ENCODE measurements at places on chromosomes 3 and 15.
A peak's percentile ranks its signal among the peaks of the same experiment; 100 is the strongest.

DNA sequence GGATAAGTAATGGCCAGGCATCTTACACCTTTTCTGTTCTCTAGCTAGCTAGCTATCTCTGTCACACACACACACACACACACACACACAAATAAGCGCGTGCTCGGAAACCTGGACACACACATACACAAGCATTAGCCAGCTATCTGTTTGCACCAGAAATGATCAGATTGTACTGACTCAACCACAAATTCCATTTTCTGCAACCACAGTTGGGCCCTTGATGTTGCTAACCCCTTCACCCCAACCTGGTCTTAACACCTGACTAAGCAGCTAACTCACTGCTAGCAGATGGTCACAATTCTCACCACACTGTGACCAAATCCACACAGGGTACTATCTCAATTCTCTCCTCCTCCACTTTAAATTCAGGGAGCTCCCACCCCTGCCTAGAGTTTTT, 183.0 kb upstream of the THBS1 start:
- no peak for DNase-seq

DNA sequence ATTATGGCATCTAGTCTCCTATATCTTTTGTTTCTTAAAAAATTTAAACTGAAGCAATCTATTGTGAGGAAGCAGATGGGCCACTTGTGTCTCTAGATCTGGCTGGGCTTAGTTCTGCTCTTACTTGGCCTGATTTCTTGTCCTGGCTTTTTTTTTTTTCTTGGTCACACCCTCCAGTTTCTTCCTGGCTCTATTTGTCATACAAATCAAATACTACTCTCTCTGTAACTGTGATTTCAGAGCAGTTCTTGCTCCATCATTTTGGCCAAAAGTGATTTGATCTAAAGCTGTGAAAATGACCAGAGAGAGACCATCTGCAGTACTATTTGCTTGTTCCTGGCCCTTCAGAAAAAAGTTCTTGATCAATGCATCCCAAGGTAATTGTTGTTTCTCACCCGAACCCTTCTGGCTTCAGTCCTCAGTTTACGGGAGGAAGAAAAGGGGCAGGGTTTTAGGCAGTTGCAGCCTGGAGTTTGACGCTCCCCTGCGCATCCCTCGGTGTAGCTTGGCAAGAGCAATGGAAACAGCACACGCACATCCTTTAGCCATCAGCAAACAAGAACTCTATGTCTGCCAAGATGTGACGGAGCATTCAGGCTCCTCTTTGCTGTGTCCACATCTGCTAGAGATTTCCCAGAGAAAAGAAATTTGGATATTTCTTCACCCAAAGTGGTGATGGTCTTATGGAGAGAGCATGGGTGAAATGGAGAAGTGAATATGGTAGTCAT, 31.6 kb downstream of the CHST2 start:
- DNase-seq, result no peak

- DNase-seq, result no peak
Observed at GRCh38 chr3:41267975-41268640, 68.8 kb downstream of the CTNNB1 start.

DNA sequence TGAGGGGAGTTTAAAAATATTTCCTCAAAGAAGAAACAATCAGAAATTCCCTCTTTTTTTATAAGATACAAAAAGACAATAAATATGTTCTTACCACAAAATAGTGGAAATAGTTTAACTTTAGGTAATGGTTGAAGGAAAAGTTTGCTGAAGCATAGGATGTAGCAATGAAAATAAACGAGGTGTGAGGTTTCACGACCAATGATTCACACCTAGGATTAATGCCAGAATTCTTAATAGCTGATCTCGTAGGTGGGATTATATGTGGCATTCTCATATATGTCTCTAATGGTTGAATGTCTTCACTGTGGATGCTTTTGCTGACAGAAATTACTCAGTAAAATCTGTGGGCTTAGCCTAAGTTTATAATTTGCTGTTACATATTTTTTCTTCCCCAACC, 467.7 kb downstream of the FGF12 start:
- no peak for DNase-seq

DNA sequence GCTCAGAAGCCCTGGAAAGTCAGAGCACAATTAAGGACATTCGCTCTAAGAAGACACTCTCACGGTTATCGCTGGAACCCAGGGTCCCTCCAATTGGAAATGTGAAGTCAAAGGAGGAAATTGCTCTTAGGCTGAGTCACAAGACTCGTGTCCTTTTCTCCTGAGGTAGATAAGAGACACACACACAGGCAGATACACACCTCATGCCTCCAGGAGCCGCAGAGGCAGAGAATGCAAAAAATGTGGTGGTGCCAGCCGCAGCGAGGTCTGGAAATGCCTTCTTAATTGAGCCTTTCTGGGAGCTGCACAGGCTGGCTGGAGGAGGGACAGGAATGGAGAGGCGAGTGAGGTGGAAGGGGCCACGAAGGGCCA, 189.3 kb downstream of the OPA1 start:
- no peak for DNase-seq

DNA sequence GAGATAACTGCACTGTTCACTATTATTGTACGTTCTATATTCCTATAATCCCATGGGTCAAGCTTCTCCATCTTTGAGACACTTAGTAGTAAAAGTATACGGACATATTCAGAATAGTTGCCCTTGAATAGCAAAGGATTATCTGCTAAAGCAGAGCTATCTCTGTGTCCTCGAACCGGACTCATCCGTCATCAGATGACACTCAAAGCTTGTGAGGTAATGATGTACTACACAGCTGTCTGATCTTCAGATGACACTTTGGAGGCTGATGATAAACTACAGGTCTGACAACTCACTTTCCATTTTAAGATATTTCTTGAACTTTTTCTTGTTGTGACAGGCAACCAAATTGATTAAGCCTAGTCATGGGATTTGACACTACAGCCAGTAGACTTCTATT, 240.2 kb downstream of the SCAPER start:
- DNase-seq, result no peak

DNA sequence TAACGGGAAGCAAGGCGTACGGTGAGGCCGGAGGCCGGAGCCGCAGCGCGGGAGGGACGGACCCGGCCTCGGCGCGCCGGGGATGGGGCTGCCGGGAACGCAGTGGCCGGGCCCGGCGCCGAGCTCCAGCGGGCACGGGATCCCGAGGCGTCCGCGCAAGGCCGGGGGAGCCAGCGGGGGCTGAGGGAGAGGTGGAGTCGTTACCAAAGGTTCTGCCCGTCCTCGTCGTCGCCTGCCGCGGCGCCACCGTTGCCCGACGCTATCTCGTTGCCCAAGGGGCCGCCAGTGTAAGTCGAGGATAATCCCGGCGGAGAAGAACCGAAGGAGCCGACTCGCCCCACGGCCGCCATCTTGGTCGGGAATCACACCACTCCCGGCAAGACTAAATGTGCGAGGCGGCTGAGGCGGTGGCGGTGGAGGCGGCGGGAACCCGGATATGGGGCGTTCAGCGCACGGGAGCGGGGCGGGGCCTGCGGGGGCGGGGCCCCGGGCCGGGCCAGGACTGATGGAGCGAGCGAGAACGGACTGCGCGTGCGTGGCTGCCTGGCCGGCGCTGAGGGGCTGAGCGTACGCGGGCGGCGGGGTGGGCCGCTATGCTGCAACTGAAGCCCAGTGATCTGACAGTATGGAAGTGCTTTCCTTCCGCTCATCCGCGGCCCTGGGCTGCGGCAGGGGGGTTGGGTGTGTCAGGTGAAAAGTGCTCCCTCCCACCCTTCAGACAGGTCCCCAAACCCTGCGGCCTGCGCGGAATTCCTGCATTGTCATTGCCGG, at the start of gene DYNC1LI1:
DYNC1LI1 (minus strand) TSS at position 438 of the 771 bp plus-strand sequence; CDS start at position 350, 88 bp downstream.
- DNase-seq, result peak; percentile 56

DNA sequence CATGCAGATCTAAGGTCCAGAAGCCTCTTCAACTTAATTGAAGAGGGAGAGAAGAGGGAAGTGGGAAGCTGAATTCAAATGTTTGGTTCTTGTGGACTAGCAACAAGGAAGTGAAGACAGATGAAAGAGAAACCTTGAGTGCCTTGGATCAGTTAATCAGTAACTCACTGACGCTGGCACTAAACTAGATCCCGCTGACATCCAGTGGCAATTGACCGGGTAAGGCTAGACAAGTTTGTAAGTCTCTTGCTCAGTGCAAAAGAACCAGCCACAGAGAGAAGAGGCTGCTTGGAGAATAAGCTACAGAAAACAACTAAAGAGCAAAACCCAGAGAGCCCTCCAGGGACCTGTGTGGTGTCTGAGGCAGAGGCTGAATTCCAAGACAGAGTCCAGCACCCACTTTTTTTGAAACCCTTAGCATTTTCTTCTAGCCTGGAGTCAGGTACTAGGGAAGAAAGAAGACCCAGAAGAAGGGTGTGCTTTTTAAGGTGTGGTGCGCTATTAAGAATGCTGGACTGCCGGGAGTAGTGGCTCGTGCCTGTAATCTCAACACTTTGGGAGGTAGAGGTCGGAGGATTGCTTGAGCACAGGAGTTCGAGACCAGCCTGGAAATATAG, 6.9 kb downstream of the PLCH1 start:
- no peak for DNase-seq

GRCh38 chr3:23612296-23612891, 193.4 kb upstream of the UBE2E1 start:
- DNase-seq, result no peak

DNA sequence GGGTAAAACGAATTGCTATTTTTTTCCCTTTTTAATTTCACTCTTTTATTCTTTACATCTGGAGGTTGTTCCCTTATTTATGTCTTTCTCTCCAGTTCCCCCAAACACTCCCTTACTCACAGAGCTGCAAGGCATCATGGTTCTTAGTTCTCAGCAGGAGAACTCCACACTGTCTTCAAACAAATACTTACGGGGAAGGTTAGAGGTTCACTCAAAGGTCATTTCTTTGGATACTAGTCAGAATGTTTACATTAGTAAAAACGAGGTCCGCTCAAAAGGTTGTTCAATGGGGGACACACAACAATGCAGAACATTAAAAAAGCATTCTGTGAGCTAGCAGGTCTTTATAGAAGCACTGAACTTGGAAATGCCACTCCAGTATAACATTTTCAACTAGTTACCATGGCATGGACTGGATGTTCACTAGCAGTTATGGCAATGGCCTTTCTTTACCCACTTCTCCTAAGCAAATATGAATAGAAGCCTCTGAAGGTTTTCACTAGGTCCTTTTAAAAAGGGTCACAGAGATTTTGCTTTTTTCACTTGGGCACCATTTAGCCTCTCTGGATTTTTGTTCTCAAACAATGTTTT, 201.7 kb downstream of the MEIS2 start:
- DNase-seq, result no peak

DNA sequence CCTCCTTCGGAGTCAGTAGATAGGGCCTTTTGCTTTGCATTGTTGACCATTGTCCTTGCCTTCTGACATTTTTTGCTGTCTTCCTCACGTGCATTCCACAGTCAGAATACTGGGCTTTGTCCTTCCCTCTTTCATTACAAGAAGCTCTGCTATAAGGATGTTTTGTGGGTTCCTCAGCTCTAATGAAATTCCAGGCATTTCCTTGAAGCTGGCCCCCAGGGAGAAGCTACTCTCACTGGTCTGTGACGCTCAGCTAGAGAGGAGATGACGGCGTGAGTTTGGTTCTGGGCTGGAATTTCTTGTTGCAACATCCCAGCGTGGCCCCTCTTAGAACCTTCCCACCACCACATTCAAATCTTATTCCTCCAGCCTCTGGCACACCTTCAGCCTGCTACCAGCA, 210.2 kb downstream of the TJP1 start:
- peak; percentile 61 for DNase-seq

- no peak for DNase-seq
Observed at GRCh38 chr15:89812011-89812846, 2.4 kb downstream of the ANPEP start.

- DNase-seq, result no peak
Observed at GRCh38 chr3:156536524-156537316, 18.2 kb downstream of the SSR3 start.

- no peak for DNase-seq
Observed at GRCh38 chr3:108822123-108822897, at the start of gene TRAT1. Gene TRAT1 (plus strand): TSS chr3:108822786. CDS start chr3:108822928, 142 bp downstream.

DNA sequence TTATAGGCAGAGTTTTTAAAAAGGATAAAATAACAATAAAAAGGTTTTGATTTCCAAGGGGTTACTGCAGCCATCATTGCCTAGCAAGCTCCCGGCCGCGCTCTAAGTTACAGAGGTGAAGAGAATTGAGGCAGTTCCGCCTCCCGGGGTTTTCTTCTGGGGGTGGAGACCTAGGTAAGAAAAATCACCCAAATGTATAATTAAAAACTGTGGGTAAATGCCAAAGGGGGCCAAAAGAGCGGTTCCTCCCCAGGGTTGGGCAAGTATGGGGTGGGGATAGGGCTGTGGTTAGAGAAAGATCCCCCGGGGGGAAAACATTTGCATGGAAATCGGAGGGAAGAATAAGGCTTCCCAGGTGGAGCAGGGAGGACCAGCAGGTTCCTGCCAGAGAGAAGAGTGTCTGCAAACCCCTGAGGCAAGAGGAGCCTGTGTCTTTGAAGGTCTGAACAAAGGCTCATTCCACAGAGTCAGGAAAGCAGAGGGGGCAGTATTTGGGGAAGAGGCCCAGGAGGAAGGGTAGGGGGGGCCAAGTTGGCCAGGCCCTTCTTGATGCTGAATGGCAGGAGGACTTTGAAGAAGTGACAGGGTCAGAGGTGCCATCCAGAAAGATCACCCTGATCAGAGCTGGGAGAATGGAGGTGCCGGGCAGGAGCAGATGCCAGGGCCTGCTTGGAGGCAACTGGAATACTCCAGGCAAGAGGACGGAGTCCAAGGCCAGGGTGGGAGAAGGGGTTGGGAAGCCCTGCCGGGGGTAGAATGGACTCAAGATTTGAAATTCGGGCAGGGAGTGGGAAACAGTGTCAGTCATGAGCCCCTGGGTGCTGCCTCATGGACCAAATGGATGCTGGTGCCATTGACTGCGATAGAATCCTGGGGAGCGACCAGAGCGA, 152.9 kb upstream of the RGMA start:
- DNase-seq, result peak; percentile 85

- DNase-seq, result no peak
Observed at GRCh38 chr3:52243791-52244628, 1.5 kb upstream of the PPM1M start.

- peak; percentile 97 for DNase-seq
Observed at GRCh38 chr3:114154321-114154821, 24.5 kb downstream of the DRD3 start.

GRCh38 chr3:46354984-46355383, 1.1 kb downstream of the CCR2 start:
- no peak for DNase-seq
